ENCODE measurements at places on chromosomes 6 and 20.

- DNase-seq = no peak
Measured at GRCh38 chr6:122376246-122376645, 23.2 kb upstream of the HSF2 start.

DNA sequence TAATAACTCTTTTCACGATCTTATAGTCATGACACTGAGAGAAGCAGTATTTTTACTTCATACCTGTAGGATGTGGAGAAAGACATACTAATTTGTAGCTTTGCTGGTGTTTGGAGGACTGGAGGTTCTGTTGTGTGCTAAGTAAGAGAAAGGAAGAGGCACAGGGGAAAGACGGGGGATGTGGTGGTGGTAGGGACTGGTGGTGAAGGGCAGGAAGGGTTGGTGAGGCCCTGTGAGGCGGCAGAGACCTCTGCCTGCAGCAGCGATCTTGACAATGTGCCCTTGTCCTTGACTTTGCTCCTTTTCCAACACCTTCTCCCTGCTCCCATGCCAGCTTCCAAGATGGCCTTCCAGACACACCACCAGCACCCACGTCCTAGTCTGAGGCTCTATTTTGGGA lies 32.6 kb upstream of the MPC1 start:
- no peak for DNase-seq

GRCh38 chr6:4169028-4169789 lies 33.8 kb upstream of the ECI2 start:
- DNase-seq = no peak

GRCh38 chr6:127547904-127548649 lies 28.9 kb upstream of the C6orf58 start:
- DNase-seq = no peak

DNA sequence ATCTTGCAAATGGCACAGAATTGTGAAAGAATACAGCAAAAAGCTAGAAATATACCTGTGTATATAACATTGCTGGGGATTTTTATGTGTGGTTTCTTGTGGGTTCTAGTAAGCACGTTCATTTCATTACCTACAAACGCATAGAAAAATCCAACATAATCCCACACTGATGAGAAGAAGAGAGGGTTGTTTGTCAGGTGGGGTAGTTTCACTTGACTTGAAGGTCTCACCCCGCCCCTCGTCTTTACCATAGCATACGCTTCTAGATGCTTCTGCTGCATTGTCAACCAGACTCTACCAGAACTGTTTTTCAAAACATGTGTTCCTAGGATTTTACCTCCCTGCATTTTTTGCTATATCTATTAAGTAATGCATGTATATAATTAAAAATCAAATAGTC lies 284.1 kb upstream of the TAB2 start:
- peak; percentile 15 for DNase-seq

DNA sequence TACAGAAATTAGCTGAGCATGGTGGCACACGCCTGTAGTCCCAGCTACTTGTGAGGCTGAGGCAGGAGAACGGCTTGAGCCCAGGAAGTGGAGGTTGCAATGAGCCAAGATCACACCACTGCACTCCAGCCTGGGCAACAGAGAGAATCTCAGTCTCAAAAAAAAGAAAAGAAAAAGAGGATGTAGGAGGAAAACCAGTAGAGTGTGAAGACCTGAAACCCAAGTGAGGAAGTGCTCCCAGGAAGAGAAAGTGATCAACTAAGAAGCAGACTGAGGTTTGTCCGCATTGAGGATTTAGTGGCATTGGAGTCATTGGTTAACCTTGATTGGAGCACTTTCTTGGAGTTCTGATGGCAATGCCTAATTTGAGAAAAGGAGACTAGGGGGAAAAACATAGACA lies 20.6 kb upstream of the TASP1 start:
- no peak for DNase-seq

- DNase-seq = no peak
Measured at GRCh38 chr6:67687396-67687795, 947.7 kb upstream of the ADGRB3 start.

DNA sequence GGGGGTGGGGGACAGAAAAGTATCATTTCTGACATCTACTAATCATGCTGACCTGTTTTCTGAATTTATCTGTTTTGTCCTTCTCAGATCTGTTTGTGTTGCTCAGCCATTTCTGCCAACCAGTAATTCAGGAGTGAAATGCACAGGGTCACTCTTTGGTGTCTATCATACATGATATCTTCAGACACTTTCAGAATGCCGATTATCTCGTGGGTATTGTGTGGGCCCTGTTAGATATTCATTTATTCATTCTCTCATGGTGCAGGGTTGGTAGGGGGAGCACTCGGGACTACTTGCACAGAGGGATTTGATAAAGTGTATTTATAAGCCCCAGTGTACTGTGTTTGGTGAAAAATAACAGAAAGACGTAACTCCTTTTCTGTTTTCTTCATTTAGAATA lies 101.2 kb upstream of the CITED2 start:
- no peak for DNase-seq

DNA sequence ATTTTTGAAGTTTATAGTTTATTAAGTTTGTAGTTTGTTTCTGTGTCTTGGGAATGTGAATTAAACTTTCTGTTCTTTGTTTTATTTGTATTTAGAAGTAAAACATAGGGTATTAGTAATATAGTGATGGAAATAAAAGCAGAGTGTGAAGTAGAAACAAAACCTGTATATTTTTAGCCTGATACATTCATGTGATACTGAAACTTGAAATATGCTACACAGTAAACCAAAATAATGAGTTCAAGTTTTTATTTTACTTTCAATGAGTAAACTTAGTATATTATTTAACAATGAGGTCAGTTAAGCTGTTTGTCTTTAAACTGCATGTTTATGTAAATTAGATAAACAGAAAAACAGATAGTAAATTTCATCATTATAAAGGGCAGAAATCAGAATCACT lies 1592.6 kb downstream of the GRIK2 start:
- DNase-seq = no peak

- no peak for DNase-seq
Measured at GRCh38 chr6:134920422-134920821, 29.5 kb downstream of the ALDH8A1 start.

DNA sequence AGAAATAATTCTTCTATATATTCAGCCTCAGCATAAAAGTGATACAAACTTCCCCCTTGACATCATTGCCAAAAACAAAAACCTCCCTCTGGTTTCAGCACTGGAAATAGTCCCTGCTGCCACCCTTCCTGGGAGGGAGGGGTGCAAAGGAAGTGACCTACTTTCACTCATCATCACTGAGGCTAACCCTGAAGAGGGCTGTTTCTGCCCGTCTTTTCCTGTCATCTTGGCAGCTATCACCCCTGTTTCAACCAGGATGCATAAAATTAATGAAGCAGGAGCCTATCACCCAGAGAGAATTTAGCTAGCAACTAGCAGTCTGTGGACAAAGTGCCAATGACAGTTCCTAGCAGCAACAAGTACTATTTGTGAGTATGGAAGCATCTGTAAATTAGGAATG lies 397.8 kb downstream of the LAMA2 start:
- DNase-seq = peak; percentile 28

DNA sequence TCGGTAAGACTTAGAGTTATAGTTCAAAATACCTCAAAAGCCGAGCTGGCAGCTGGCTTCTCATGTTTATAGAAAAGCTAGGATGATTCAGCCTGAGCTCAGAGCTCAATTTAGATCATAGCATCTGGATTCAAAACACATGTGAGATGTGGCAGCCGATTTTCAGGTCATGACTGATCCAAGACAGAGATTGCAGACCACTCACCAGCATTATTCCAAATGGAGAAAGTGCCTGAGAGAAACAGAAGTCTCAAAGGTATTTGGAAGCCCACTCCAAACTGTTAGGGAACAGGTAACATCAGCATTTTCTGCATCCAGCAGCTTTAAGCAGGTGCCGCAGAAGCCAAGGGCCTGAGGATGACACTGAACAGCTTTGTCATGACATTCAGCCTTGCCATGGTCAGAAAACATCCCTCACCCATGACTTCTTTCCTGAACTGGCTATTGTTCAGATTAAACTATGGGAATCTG lies 102.2 kb downstream of the BACH2 start:
- DNase-seq = no peak
